ENCODE measurements at places on chromosomes 13 and 19.

DNA sequence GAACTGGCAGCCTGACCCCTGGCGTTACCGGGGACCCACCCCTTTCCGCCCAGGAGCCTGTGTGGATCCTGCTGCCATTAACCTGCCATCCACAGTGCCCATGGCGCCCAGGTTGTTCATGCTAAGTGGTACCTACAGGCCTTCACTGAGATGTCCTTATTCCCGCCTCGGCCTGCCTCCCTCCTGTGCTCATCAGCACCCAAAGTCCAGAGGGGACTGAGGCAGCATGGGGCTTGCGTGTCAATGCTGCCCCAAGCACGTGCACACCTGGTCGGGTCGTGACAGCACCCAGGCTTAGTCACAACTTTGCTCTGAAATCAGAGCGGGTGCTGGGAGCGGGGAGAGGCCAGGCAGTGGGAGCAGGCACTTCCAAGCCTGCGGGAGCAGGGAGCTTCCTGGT lies 3.7 kb upstream of the INTS6 start:
- no peak for DNase-seq

DNA sequence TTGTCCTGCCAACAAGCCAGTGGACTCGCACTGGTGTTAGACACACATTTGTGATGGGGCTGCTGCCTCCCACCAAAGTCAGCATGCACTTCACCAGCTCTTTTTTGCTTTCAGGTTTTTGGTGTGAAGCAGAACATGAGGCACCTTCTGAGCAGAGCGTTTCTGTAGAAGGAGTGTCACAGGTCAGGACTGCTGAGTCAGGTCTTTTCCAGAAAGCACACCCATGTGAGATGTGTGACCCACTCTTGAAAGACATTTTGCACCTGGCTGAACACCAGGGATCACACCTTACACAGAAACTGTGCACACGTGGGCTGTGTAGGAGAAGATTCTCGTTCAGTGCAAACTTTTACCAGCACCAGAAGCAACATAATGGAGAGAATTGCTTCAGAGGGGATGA lies 4.8 kb downstream of the ZNF304 start:
- no peak for DNase-seq

- DNase-seq = no peak
These were observed 706 bp downstream of the SERP2 start for GRCh38 chr13:44374348-44374712.

GRCh38 chr19:58278541-58279041 lies at the start of gene ZNF8:
Gene ZNF8 (plus strand): TSS chr19:58278955. CDS start chr19:58279082, 127 bp downstream.
- DNase-seq = peak; percentile 99

- no peak for DNase-seq
These were observed 110.1 kb upstream of the RXFP2 start for GRCh38 chr13:31629085-31629780.

- DNase-seq = peak; percentile 70
These were observed 5.5 kb upstream of the IFI30 start for GRCh38 chr19:18167975-18168645.

GRCh38 chr13:64000321-64000720 lies 2584.7 kb upstream of the PCDH20 start:
- DNase-seq = no peak

- no peak for DNase-seq
These were observed 71.8 kb downstream of the SPACA7 start for GRCh38 chr13:112447761-112448603.

- DNase-seq = no peak
These were observed 96.1 kb downstream of the WTIP start for GRCh38 chr19:34577531-34578101.

DNA sequence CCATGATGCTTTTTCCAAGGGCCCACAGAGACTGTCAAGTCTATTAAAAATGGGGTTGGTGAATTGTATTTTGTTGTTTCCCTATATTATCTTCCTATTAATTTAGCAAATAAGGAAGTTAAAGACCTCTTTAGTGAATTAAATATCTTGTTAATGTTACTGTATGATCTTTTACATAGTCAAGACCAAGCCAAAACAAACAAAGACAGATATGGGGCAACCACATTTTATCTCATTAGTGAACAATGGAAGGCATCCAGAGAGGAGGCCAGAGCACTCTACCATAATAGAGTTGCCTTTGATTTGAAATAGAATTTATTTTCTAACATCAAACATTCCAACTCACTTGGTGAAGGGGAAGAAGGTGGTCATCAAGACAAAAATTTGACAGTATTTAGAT lies 169.4 kb downstream of the B3GLCT start:
- no peak for DNase-seq

DNA sequence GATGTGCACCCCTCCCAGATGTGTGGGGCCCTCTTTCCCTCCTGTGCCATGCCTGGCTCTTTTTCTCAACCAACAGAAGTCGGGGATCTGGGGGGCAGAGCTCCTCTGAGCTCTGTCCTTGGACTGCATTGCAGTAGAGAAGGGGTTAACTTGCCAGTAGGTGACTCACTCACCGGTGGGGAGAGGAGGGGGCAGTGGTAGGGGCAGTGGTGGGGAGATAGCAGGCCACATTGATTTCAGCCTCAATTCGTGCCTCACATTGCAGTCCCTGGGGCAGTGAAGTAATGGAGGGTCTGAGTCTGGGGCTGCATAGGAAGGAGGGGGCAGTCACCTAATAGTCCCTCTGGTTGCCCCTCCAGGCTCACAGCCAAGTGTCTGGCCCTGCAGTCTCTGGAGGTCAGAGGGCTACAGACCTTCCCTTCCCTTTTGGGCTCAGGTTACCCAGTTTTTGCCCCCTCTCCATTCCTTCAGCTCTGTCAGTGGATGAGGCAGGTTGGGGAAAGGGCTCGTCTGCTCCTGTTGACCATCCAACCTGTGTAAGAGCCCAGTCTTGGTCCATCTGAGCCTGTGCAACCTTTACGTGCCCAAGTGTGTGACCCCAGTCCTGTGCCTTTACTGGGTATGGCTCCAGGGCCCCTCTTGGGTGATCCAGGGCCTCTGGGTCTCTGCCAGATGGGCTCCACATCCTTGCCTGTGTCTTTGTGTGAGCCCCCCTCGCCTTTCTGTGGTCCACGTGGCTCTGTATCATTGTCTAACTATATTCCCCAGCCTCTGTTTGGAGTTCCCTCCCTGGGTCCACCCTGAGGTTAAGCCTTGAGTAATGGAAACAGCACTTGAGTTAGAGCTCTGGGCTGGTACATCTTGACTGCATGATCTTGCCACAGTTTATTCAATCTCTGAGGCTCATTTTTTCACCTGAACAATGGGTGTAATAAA lies 13.0 kb downstream of the CIC start:
- no peak for DNase-seq

GRCh38 chr13:21594715-21595545 lies 9.0 kb downstream of the MICU2 start:
- DNase-seq = no peak

Measured in CD4-positive, alpha-beta T cell treated with Interleukin-15 for 4 hours (primary cell).